CD4-positive, alpha-beta T cell treated with Interleukin-2 at 100 ng/mL for 4 hours (primary cell): ENCODE measurements at places on chromosomes 16 and 17.

DNA sequence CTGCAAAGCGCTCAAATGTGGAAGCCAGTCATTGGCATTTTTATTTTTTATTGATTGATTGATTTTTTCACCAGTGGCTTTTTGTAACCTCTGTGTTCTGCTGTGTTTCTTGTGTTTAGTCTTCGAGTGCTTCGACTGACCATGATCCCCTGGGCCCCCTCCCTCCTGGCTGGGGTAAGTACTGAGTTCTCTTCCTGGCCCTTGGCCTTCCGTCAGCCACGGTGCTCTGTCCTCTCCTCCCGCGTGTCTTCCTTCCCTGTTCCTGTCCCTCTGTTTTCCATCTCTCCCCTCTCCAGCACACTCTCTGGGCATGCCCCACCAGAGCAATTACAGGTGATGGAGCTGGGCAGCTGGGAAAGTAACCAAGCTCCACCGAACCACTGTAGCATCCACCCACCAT is 25.8 kb upstream of the CLEC18A start:
- DNase-seq, result no peak

DNA sequence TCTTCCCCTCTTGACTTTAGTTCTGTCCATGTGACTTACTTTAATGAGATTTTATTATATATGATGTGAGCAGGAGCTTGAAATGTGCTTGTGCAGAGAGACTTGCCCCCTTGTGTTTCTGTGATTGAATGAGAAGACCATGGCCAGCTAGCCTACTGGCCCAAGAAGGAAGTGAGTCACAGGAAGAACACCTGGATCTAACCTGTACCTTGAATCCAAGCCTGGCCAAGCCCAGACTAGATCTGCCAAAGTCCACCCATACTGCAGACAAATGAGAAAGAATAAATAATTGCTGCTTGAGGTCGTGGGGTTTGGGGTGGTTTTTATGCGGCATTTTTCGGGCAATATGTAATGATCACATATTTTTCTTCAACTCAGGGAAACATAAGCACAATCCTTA is 9.6 kb downstream of the ABCA10 start:
- DNase-seq, result no peak

DNA sequence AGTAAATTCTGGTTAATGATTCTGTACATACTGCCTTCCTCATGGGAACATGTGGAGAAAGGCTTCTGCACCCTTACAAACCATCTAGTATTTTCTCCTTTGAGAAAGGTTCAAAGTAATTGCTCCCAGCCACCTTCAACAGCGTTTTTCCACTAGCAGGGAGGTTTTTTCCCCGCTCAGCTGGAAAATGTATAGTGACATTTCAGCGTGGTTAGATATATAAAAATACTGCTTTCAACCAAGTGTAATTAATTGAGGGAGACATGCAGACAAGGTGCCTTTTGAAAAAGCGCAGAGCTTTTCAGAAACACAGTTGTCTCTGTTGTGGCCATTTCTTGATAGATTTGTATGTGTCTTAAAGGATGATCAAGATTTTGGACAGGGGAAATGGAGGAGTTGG is 5.1 kb downstream of the BMERB1 start:
- no peak for DNase-seq

DNA sequence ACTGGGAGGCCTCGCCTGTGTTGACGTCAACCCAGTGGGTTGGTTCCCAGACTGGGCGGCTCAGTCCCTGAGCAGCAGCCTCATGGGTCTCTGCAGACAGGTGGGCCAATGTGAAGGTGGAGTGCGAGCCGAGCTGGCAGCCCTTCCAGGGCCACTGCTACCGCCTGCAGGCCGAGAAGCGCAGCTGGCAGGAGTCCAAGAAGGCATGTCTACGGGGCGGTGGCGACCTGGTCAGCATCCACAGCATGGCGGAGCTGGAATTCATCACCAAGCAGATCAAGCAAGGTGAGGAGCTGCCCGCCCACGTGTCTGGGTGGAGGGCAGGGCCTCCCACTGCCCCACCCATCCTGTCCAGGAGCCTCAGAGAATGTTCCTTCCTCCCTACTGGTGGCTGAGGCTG is 44.1 kb downstream of the MRC2 start:
- DNase-seq, result no peak

DNA sequence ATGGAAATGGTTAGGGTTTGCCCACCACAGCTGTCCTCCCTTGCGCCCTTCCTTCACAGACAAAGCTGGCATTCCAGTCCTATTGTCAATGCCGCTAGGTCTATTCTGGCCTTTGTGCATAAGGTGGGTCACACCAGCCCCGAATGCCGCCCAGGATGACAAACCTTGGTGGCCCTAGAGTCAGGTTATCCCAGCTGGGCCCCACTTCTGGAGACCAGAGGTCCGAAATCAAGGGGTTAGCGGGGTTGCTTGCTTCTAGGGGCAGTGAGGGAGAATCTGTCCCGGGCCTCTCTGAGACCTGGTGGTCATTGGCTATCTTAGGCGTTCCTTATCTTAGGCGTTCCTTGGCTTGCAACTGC is 472.1 kb downstream of the SOX9 start:
- DNase-seq, result no peak
